ENCODE measurements at places on chromosomes 7 and 10. TPM values are rescaled to one million over a fixed set of nuclear protein-coding genes. Genes with fewer than 3 reads are reported as not detected.

The OPN4 gene
- not detected for total RNA-seq

DNA sequence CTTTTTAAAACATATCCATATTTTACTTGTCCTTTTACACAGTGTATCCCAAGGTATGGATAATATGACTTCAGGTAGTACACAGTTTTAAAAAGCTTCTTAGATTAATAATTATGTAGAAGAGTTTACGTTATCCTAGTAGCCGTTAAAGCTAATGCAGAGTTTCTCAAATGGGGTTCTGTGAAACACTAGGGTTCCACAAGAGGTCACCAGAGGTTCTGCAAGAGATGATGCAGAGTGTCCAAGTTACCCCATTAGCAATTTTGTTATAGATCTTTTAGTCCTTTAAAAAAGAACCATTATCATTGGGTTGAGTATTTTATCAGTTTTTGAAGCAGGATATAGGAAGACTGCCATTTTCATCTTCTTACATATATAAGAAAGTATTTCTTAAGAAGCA is 298.9 kb upstream of the HPS1 start:
- H3K4me3 ChIP-seq, result no peak overlapping the region
- H3K27me3 ChIP-seq, result no peaks in the 10 kb centered on the region
- no peak overlapping the region for H3K27ac ChIP-seq
- no peaks in the 10 kb centered on the region for H3K4me1 ChIP-seq

DNA sequence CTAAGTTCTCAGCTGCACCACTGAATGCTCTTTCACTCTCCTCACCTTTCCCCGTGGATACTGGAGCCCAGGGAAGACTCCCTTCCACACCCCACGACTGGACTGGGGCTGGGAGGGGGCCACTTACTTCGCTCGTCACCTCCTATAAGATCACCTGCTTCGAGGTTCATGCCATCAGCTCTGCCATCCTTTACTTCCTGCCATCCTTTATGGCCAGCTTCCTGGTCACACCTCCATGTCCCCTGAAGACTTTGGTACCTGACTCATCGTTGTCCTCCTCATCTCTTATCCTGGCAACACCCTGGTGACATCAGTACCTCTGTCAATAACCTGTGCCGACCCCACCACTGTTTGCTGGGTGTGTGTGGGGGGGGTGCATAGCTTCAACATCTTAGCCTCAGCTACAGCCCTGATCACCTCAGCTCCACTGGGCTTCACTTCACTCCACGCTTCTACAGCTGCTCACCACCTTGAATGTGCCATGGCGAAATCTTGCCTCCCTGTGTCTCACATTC is 8.7 kb upstream of the VDAC2 start:
- no peak for DNase-seq
- H3K36me3 ChIP-seq, result no peaks in the 10 kb centered on the region
- no peaks in the 10 kb centered on the region for H3K27me3 ChIP-seq
- H3K4me1 ChIP-seq, result peaks cover 3% of the 10 kb centered on the region
- H3K4me3 ChIP-seq, result no peak overlapping the region

The POMZP3 gene
- total RNA-seq, result 10.9 TPM

DNA sequence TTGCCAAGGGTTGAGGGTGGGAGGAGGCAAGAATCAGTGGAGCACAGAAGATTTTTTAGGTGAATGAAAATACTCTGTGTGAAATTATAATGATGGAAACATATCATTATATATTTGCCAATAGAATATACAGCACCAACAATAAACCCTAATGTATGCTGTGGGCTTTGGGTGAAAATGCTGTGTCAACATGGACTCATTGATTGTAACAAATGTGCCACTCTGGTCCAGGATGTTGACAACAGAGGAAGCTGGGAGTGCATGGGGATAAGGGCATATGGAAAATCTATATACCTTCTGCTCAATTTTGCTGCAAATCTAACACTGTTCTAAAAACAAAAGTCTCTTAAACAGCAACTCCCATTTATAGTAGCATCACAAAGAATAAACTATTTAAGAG is 114.3 kb downstream of the LYZL1 start:
- DNase-seq, result no peak
- H3K36me3 ChIP-seq, result peaks cover 3% of the 10 kb centered on the region
- no peak overlapping the region for H3K4me3 ChIP-seq
- H3K4me1 ChIP-seq, result no peaks in the 10 kb centered on the region
- no peaks in the 10 kb centered on the region for H3K27me3 ChIP-seq
- no peak overlapping the region for H3K27ac ChIP-seq

- no peak overlapping the region for H3K4me3 ChIP-seq
- peaks cover 1% of the 10 kb centered on the region for H3K36me3 ChIP-seq
- no peaks in the 10 kb centered on the region for H3K4me1 ChIP-seq
- peaks cover 2% of the 10 kb centered on the region for H3K27me3 ChIP-seq
Measured at GRCh38 chr10:12549297-12549696, 199.9 kb downstream of the CAMK1D start.

DNA sequence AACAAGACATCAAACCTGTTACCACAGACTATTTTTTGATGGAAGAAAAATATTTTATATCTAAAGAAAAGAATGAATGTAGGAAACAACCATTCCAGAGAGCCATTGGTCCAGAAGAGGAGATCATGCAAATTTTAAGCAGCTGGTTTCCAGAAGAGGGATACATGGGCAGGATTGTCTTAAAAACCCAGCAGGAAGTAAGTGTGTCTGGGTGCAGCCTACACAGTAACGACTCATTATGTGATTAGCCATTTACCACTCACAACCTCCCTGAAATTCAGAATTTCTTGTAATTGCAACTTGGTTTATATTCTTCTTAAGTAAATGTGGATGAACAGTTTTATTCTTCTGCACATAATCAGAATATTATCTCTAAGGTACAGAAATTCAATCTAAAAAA is 46.2 kb downstream of the NOC3L start:
- DNase-seq, result no peak
- H3K27ac ChIP-seq, result no peak overlapping the region
- H3K4me3 ChIP-seq, result no peak overlapping the region
- peaks cover 4% of the 10 kb centered on the region for H3K4me1 ChIP-seq

DNA sequence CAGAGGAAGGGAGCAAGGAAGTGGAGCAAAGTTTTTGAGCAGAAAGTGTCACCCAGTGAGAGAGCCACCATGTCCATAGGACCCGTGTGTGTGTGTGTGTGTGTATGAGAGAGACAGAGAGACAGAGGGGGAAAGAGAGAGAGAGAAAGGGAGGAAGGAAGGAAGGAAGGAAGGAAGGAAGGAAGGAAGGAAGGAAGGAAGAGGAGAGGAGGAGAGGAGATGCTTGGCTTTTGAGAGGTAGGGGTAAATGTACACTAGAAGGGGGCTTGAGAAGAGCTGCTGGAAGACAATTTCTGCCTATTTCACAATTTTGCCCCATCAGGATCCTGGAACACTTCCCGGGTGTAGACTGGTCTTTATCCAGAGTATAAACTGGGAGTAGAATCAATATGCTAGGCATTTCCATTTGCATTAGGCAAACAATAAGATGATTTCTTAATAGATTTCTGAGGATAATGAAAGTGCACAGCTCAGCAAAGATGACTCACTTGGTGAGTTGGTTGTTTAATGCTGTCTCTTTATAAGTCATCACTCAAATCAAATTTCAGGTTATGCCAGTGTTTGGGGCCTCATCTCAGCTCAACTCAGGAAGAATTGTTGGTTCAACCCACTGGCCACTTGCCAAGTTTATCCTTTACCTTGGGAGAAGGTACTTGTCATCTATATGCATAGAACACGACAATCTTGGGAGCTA is 70.0 kb upstream of the FAM13C start:
- H3K27ac ChIP-seq, result peak overlapping the region; percentile 50
- H3K27me3 ChIP-seq, result no peaks in the 10 kb centered on the region
- DNase-seq, result no peak
- no peaks in the 10 kb centered on the region for H3K36me3 ChIP-seq

DNA sequence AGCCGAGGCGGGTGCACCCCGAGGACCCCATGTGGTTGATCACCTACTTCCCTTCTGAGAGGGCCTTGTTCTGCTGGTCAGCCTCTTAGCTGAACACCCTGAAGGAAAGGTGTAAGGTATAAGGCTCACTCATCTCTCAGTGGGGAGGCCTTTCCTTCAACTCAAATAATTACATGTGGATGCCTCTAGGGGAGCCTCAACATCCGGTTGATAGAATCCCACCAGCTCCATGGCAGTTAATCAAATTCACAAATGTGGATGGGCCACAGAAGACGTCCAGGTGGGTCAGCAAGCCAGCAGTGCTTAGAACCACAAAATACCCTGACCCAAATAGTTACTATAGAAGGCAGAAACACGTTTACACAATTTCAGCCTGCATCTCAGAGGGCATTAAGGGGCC is 37.7 kb upstream of the ZNF32 start:
- no peaks in the 10 kb centered on the region for H3K36me3 ChIP-seq
- H3K4me1 ChIP-seq, result peaks cover 1% of the 10 kb centered on the region
- DNase-seq, result no peak
- no peak overlapping the region for H3K27ac ChIP-seq

The AKR1C8 gene
- not detected for total RNA-seq

GRCh38 chr7:2622869-2623697 is 8.7 kb upstream of the TTYH3 start:
- no peak overlapping the region for H3K4me3 ChIP-seq
- no peaks in the 10 kb centered on the region for H3K36me3 ChIP-seq
- H3K4me1 ChIP-seq, result peaks cover 11% of the 10 kb centered on the region
- DNase-seq, result no peak
- H3K27ac ChIP-seq, result no peak overlapping the region

The VPS37D gene
- 15.6 TPM for total RNA-seq

DNA sequence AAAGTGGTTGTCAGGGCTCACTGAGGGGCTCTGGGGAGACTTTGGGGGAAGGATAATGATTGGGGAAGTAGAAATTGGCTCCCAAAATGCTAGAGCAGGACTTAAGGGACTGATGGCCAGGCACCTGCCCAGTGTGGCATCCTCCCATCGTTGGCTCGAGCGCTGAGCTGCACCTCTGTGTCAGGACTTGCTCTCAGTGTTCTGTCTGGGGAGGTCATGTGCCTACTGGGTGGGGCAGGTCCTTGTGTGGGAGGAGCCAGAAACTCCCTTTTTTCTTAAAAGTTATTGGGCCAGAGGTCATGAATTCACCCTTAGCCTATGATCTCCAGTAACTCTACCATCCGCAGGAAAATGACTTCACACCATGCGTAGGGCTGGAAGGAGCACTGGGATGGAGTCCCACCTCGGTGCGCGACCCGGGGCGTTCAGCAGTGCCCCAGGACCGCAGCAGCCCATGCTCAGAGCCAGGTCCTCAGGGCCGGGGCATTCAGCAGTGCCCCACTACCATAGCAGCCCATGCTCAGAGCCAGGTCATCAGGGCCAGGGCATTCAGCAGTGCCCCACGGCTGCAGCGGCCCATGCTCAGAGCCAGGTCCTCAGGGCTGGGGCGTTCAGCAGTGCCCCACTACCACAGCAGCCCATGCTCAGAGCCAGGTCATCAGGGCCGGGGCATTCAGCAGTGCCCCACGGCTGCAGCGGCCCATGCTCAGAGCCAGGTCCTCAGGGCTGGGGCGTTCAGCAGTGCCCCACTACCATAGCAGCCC is 221.9 kb downstream of the EBF3 start:
- H3K36me3 ChIP-seq, result peaks cover 1% of the 10 kb centered on the region
- no peaks in the 10 kb centered on the region for H3K27me3 ChIP-seq
- H3K27ac ChIP-seq, result no peak overlapping the region
- no peak for DNase-seq
- H3K4me1 ChIP-seq, result no peaks in the 10 kb centered on the region

GRCh38 chr10:60359066-60359465 is 30.6 kb downstream of the ANK3 start:
- no peak for DNase-seq
- no peaks in the 10 kb centered on the region for H3K36me3 ChIP-seq
- no peaks in the 10 kb centered on the region for H3K27me3 ChIP-seq
- H3K4me3 ChIP-seq, result no peak overlapping the region
- H3K4me1 ChIP-seq, result no peaks in the 10 kb centered on the region

DNA sequence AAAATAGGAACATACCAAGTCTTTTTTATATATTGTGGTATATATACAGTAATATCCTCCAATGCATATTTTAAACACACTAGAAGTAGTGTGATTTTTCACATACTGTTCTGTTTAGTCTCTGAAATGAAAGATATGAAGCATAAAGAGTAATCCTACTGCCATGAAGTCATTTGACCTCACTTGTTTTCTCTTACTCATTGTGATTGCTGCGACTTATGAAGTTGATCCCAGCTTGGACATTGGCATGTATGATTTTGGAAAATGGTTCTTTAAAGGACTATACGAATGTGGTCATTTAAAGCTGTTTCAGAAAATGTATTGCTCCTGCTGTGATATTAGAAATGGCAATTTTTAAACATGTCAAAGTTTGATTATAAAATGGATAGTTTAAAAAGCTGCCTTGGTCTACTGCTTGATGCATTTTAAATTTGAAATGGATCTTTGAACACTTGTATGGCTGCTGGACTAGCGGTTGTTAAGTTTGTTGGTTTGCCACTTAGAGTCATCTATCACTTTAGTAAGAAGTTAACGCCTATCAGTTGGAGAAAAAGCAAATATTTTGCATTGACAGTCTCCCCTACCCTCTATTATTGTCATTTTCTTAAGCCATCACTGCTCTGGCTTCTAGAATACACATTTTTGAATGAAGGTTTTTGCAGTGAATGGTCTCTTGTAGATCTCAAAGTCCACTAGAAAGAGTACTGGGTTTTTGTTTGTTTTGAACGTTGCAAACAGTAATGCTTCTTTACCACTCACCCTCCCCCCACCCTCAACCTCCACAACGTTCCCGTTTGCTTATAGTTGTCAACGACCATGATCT is 881 bp upstream of the PCGF5 start:
- H3K27me3 ChIP-seq, result peaks cover 17% of the 10 kb centered on the region
- H3K4me3 ChIP-seq, result peak overlapping the region; percentile 83
- peak overlapping the region; percentile 92 for H3K27ac ChIP-seq

- H3K4me3 ChIP-seq, result no peak overlapping the region
- no peak for DNase-seq
- H3K27ac ChIP-seq, result no peak overlapping the region
- peaks cover 40% of the 10 kb centered on the region for H3K27me3 ChIP-seq
- H3K4me1 ChIP-seq, result peaks cover 12% of the 10 kb centered on the region
Measured at GRCh38 chr10:117260084-117260483, 19.2 kb downstream of the SLC18A2 start.

DNA sequence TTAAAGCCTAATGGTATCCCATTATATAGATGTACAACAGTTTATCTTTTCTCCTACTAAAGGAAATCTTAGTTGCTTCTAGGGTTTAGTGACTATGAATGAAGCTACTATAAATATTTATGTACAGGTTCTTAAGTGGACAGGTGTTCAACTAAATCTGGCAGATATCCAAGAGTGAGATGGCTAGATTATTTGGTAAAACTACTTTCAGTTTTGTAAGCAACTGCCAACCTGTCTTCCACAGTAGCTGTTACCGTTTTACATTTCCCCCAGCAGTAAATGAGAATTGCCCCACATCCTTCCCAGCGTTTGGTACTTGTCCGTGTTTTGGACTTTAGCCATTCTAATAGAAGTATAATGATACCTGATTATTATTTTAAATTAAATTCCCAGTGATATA is 144.9 kb upstream of the MAGI2 start:
- no peaks in the 10 kb centered on the region for H3K27me3 ChIP-seq
- H3K4me3 ChIP-seq, result no peak overlapping the region
- H3K4me1 ChIP-seq, result peaks cover 8% of the 10 kb centered on the region
- no peaks in the 10 kb centered on the region for H3K36me3 ChIP-seq
